ENCODE measurements at places on chromosomes 13 and 19.

DNA sequence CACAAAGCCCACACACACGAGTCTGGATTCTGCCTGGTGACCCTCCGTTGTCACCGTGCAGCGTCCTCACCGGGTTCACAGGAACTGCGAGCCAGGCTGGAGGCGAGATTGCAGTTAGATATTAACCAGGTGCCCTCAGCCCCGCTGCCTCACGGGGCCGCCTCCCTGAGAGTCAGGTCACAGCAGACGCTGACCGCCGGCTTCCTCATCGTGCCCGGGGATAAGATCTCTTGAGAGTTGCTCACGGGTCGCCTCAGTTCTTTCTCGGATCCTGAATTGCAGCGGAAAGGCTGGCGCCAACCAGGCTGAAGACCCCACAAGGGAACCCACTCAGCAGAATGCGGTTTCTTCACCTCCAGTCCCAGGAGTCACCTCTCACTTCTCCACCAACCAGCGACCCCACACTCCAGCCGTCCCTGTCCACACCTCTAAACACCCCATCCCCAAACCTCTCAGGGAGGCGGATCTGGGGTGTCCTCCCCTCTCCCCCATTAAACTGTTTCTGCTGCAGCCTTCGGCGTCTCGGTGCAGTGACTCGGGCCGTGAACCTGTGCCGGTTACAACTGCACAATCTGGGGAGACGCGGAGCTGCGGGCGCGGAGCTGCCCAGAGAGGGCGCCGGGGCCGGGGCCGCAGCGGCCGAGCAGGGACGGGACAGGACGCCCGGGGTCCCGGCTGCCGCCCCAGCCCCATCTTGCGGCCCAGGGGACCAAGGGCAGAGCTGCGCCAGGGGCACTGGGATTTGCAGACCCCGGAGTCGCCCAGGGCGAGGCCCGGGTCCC, 591 bp downstream of the ZNF823 start:
- peak; percentile 27 for DNase-seq

GRCh38 chr13:40581277-40581579, 85.2 kb downstream of the FOXO1 start:
- DNase-seq: no peak

DNA sequence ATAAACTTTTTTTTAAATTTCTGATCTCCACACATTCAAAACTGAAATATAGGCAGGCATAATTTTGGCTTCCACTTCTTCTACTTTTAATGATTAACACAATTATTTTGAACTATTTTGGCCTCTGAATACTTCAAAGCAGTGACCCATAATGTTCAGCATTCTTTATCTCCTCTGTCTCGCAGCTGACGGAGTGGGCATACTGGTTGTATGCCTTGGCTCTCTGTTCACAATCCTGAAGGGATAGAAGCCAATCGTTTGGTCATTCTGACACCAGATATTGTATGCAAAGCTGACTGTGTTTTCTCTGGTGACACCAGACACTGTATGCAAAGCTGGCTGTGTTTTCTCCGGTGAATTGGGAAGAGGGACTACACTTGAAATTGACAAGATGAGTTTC, 833.0 kb downstream of the EFNB2 start:
- DNase-seq: no peak

GRCh38 chr13:111304603-111305289, 15.7 kb upstream of the TEX29 start:
- DNase-seq: no peak

DNA sequence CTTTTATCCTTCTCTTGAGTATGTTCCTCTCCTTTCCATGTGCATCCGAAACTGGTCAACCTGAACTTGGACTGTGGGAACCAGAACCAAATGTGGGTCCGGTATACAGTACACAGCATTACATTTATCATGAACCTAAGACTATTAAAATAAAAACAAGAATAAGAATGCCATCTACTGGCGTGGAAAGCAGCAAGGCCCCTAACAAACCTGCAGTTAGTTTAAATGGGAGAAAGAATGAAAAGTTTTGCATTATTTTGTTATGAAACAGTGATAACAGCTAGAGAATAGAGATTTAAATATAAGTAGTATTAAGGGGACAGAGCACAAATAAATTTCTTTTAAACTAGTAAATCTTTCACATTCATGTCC, 159.5 kb downstream of the RBM26 start:
- no peak for DNase-seq

GRCh38 chr13:107351305-107351704, 783.4 kb upstream of the ARGLU1 start:
- DNase-seq: peak; percentile 39

DNA sequence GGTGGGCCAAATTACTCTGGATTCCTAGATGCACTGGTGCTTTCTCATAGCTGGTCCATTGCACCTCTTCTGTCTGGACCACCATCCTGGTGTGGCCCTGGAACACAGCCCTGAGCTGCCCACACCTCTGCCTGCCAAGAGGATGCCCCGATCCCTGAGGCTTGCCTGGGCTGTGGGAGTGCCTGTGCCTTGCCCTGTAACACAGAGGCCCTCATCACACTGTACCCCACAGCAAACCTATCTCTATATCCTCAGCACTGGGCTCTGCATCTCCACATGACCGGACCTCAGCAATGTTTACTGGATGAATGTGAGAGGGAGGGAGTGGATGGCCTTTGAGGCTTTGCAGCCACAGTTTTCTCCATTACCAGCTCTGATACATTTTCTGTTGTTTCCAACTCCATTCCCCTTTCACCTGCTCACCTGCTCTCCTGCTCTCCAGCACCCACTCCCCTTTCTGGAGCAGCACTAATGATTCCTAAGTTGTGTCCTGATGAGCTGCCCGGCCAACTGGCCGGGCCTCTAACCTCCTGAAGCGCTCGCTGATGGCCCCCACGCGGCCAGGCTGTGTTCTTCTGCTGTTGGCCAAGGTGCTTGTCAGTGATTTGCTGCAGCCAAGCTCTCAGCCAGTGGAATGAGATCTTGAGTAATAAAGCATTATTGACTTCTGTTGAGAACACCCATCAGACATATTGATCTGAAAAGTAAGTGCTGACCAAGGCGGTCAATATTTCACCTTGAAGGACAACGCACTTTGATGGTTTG, 232.6 kb downstream of the TEX29 start:
- no peak for DNase-seq

DNA sequence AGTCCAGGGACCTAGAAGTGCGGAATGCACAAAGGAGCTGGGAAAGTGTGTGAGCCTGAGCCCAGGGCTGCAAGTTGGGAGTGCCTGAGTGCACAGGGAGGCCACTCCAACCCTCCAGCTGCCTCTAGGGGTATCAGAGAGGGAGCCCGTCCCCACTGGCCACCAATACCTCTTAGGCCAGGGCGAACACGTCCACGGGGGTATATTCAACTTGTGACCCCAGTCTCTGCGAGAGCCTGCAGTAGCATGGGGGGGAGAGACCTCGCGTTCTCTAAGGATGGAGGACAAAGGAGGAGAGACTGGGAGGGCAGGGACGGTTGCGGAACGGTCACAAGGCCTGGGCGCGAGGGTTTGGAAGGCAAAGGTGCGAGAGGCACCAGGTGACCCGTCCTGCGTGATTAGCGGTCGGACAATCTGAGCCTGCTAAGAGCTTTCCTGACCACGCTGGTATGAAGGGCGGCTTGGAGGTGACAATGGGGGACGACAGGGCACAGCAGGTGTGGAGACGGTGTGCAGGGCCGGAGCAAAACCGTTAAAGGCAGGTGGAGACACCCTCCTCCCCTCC, 676 bp downstream of the CD320 start:
- DNase-seq: no peak

Data from LNCaP clone FGC (cell line).